ENCODE measurements at places on chromosomes 11 and 22.

DNA sequence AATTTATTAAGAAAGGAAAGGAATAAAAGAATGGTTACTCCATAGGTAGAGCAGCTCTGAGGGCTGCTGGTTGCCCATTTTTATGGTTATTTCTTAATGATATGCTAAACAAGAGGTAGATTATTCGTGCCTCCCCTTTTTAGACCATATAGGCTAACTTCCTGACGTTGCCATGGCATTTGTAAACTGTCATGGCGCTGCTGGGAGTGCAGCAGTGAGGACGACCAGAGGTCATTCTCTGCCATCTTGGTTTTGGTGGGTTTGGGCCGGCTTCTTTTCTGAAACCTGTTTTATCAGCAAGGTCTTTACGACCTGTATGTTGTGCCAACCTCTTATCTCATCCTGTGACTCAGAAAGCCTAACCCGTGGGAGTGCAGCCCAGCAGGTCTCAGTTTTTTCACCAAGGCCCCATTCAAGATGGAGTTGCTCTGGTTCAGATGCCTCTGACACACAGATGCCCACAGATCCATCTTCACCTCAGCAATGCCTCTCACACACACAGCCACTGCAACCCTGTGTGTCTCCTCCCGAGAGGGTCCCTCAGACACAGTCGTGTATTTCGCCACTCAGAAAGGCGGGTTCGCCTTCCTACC, 16.4 kb upstream of the JAM3 start:
- no peak for DNase-seq

- DNase-seq: no peak
These were observed 192.7 kb downstream of the OPCML start for GRCh38 chr11:133339495-133340140.

DNA sequence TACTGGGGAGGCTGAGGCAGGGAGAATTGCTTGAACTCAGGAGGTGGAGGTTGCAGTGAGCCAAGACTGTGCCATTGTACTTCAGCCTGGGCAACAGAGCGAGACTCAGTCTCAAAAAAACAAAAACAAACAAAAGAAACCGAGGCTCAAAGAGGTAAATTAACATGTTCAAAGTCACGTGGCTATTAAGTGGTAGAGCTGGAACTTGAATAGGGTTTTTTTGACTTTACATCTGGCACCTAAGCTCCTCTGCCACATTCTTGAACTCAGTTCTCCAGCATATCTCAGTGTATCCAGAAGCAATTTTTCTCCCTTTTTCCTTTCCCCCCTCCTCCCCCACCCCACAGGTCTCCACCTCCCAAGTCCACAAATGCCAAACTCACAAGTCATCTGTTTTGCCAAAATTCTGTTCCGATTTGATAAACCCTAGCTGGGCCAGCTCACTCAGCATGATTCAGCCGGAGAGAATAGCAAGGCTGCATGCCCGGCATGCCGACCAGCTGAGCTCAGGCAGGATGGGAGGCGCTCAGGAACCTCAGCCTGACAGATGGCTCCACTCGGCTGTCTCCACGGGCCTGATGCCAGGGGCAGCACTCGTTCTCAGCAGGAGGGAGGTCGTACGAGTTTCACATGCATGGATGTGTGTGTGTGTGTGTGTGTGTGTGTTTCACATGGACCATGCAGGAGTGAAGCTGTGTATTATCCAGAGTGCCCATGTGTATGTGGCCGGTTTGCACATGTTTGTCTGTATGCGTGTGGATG, 63.2 kb upstream of the RRAS2 start:
- no peak for DNase-seq

GRCh38 chr11:134815404-134815803, 403.4 kb upstream of the B3GAT1 start:
- no peak for DNase-seq

GRCh38 chr11:114396916-114397315, 3.4 kb downstream of the C11orf71 start:
- DNase-seq: no peak

- no peak for DNase-seq
These were observed 29.1 kb upstream of the RELT start for GRCh38 chr11:73347067-73347466.

GRCh38 chr11:107777110-107777509, 65.3 kb upstream of the SLN start:
- DNase-seq: no peak

- DNase-seq: no peak
These were observed 1297.3 kb downstream of the JRKL start for GRCh38 chr11:97687111-97687510.

GRCh38 chr22:27083610-27084009, 426.2 kb downstream of the MIAT start:
- no peak for DNase-seq

DNA sequence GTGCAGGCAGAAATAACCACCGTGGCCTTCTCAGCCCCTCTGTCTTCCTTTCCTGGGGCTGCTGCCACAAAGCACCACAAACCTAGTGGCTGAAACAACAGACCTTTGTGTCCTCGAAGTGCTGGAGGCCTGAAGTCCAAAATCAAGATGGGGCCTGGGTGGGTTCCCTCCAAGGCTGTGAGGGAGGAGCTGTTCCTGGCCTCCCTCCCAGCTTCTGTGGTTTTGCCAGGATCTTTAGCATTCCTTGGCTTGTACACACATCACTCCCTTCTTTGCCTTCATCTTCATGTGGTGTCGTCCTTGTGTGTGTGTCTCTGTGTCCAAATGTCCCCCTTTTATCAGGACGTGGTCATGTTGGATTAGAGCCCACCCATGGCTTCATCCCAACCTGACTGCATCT, 29.0 kb upstream of the PARVG start:
- no peak for DNase-seq

DNA sequence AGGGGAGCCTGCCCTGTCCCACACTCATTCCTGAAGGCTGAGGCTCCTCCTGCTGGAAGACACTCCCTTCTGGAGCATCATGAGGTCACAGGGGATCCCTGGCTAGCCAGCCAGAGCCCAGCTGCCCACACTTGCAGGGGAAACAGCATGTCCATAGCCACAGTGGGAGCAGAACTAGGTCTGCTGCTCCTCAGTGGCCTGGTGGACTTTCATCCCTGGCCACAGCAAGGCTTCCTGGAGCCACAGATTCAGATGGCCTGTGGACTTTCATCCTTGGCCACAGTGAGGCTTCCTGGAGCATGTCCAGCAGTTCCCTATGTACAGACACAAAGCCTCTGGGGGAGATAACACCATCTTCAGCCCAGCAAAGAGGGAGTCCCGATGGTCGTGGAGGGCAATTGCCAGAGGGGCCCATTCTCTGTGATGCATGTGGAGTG, 5.9 kb upstream of the APOL6 start:
- no peak for DNase-seq

DNA sequence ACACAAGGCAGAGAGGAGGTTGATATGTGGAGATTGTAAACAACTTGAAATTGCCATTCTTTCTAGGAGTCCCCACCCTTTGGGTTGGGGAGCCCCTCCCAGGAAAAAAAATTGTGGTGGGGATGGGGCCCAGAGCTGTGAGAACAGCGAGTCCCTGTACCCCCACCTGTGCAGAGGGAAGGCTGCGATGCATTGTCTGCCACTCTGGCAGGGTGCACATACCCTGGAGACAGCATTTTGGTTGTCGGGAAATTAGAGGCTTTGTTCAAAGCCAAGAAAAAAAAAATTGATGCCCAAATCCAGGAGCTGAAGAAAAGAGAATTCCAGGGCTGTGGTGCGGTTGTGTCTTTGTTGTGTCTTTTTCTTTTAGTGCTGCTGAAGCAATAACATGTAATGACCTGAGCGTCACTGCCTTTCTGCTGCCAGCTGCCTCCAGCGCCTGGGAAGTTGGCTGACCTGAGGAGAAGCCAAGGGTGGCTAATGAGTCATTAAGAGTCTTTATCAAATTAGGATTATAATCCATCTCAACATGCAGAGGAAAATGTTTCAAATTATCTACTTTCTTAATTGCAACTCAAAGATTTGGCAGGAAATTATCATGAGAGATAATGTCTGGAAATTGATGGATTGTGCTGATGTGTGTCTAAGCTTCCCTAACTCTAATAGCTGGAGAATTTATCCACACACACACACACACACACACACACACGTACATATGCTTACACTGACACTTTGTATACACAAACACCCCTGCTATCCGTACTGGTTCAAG, 8.0 kb upstream of the PKNOX2 start:
- no peak for DNase-seq

GRCh38 chr11:85595285-85595884, 31.8 kb downstream of the DLG2 start:
- peak; percentile 48 for DNase-seq

DNA sequence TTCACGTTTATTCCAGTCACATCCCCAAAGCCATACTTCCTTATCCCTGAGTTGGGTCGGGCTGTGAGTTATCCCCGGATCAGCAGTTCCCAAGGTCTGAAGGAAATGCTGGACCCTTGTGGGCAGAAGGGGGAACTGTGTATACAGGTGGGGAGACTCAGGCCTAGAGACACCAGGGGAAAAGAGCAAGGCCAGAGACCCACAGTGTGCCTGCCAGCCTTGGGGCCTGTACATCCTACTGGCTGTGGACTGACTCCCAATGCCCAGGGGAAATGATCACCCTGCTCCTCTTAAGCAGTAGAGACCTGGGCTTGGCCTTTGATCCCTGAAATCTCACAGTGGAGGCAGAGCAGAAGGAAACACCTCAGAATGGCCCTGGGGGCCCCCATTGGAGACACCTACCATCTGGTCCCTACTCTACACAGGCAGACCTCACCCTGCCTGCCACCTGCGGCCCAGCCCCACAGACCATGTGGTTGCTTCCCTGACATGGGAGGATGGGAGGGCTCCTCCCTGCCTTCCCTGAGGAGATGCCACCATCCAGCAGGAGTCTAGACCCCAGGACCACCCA, 1.3 kb downstream of the SELENOM start:
- no peak for DNase-seq

DNA sequence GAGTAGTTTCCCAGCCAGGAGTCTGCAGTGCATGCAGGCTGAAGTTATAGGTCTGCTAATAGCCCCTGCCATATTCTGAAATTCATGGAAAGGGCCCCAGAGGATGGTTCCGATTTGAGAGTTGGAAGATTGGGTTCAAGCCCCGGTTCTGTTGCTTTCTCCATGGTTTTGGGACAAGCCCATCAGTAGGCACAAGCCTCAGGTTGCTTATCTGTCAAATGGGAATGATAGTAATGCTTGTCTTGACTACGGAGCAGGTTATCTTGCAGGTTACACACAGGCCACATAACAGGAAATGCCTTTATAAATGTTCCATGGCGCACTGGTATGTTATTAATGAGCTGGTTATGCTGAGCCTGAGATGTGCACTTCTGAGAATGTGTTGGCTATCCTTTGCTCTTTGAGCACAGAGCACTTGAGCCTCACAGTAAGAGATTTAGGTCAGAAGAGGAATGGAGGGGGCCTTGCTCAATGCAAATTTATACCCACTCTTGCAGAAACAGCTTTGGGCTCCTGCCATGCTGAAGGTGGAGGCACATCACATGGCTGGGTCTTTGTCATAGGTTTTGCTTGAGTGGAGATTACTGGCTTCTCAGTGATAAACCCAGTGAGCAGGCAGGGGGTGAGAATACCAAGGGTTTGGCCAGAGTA, 47.1 kb downstream of the ZNRF3 start:
- DNase-seq: no peak

DNA sequence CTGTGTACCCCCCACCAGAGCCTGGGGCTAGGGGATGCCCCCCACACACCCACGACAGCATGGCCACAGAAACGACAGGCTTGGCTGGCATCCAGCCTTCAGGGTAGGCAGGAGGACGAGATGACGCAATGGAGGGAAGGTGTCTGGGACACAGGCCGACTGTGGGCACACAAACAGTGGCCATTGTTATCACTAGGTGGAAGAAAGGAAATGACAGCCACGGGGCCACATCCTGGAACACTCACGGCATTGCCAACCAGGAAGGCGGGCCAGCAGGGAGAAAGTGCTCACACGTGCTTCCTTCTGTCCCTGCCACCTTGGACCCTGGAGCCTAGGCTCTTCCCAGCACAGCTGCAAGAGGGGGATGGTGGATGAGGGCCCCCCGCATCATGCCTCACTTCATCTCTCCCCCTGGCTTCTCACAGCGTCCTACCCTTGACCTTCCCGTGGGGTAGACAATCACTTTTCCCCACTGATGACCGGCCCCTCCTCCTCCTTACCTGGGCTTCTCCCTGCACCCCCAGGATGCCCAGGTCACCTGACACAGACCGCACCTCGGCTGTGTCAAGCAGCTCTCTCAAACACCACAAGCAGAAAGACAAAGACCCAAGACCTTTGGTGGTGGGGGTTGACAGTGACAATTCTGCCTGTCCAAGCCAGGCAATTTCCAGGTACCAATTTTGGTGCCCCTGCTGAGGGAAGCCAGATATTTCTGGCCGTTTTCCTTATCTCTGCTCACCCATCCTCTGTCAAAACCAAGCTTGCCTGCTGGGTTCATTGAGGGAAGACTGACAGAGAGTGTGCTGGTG, 8.6 kb downstream of the PLA2G6 start:
- DNase-seq: peak; percentile 17

GRCh38 chr11:86510674-86511073, 136.0 kb downstream of the CCDC81 start:
- DNase-seq: no peak

DNA sequence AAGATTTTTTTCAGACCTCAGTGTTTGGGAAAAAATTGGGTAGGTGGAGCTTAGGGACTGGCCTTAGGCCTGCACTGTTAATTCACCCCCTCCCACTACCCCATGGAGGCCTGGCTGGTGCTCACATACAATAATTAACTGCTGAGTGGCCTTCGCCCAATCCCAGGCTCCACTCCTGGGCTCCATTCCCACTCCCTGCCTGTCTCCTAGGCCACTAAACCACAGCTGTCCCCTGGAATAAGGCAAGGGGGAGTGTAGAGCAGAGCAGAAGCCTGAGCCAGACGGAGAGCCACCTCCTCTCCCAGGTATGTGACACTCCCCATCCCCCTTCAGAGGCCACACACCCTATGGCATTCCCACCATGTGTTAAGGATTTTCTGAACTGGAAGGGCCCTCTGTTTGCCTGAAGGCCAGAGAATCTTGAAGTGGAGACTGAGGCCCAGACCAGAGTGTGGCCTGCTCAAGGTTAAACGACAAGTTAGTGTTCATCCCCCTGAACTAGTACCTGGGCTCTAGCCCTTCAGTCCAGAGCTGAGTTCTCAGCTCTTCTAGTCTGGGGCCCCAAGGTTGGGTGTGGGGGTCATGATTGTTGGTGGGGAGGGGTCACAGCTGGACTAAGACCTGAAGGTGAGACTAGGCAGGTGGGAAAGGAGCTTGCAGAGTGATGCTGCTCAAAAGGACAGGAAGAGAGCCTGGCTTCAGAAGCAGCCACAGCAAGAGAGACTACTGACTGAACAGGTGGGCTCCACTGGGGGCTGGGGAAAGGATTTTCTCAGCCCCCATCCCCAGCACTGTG, 2.3 kb upstream of the FOLR1 start:
- no peak for DNase-seq

All from CD4-positive, alpha-beta T cell treated with Interleukin-15 for 4 hours (primary cell).